DND-41 (cell line): ENCODE measurements at places on chromosomes 12 and 14.

DNA sequence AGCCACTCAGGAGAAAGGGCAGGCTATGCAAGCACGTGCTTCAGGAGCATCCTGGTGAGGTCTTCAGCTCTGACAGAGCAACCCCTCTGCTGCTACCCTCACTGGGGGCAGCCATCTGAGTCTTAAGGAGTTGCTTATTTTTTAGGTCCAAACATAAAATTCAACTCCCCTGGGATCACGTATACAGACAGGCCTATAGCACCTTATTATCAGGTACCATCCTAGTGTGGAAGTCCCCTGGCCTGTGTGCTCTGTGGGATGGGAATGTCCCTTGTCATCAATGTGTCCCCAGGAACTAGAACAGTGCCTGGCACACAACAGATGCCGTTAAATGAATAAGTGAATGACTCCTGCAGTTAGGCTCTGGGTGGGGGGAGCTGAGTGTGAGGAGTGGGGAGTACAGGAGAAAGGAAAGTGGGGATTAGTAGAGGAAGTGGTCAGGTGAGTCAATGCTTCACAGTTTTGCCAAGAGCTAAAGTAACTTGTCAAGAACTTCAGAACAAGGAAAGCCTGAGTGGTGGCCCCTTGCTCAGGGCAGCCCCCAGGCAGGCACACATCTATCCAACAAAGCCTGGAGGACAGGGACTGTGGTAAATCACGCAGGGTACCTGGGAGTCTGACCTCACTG is 33.5 kb downstream of the DAD1 start:
- DNase-seq: peak; percentile 60

DNA sequence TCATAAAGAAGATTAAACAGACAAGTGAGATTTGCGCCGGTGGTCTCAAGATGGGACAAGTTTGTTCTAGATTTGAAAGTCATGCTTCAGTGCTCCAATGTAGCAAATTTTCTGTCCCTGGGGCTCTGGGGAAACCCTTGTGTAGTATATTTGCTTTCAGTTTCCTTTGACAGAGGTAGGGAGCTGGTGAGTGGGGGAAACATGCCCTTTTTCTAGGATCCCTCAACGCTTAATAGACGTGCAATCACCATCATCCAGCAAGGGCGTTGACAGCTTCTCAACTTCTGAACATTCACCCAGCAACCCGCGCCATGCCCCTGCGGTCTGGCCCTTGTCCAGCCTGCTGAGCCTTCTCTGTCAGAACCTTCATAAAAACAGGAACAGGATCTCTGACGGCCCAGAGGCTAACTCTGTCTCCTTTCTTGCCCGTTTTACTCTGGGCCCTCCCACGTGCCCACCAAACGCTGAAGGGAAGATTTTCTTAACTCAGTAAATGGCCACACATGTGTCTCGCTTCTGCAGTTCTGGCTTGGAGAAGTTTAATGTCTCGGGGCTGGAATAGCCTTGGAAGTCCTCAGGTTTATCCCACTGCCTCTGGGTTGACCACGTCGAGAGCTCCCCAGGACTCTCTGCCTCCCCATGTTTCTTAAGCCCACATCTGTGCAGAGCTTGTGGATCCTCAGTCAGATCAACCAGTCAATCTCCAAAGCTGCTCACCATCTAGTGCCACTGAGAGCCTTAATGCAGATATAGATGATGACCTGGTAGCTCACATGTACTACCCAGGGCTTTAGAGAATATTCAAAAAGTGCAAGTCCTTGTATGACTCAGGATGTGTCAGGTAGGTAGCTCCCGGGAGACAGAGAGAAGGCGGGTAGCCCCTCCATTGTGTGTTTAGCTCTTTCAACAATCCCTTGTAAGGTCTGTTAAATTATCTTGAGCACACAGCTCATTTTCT is 58.1 kb upstream of the CCND2 start:
- no peak for DNase-seq

DNA sequence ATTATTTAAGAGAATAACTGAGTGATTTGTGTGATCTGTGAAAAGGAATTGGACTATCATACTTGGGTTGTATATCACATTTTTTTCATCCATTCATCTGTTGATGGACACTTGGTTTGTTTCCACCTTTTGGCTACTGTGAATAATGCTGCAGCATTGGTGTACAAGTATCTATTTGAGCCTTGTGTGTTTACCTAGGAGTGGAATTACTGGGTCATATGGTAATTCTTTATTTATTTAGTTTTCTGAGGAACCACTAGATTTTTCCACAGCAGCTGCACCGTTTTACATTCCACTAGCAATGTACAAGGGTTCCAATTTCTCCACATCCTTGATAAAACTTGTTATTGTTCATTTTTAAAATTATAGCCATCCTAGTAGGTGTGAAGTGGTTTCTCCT is 56.1 kb downstream of the APAF1 start:
- DNase-seq: no peak

- no peak for DNase-seq
Observed at GRCh38 chr12:79067977-79068376, 203.4 kb downstream of the SYT1 start.

DNA sequence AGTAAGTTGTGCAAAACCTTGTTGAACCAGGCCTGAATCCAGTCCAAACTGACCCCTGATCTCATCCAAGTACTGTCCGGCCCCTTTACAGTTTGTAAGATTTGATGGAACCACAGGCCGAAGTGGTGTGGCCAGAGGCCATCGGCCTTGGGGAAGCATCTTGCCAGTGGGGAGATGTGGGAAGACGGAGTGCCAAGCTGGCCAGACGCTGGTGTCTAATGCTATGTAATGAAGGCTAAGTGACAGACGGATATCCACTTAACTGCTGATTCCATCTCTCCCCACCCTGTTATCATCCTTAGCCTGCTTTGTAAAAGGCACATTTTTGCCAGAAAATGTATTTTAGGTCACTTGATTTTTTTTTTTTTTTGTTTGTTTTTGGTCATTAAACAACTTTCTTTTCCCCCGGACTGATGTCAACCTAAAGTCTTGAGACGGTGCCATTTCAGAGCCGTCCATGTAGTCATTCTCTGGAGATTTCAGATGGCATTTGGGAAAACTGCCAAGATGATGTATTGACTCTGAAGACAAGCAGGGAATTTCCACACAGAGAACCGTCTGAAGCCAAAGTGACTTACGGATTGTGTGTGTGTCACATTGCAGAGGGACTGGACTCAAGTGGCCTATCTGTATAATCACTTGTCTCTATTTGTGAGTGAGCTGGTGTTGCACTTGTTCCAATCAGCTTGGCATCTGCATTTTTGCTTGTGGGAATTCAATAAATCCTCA is 86.5 kb upstream of the MANSC4 start:
- DNase-seq: no peak

DNA sequence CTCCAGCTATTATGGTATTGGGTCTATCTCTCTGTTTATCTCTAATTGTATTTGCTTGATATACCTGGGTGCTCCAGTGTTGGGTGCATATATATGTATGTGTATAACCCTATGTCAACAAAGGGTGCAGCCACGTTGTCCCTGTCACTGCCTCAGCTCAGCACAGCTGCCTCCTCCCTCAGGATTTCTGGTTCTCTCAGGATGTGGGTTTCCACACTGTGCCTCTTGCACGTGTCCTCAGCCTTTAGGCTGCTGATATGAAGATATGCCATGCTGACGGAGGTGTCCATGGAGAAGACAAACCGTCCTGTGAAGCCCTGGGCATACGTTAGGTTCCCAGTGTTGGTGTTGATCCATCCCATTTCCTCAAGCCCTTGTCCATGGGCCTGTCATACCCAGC is 791.2 kb downstream of the TMEM121 start:
- DNase-seq: peak; percentile 77

- no peak for DNase-seq
Observed at GRCh38 chr12:98513379-98514322, 1.7 kb upstream of the TMPO start.

GRCh38 chr12:19462406-19462805 is 23.1 kb downstream of the AEBP2 start:
- no peak for DNase-seq

GRCh38 chr14:76581592-76581991 is 179.7 kb upstream of the VASH1 start:
- DNase-seq: no peak

DNA sequence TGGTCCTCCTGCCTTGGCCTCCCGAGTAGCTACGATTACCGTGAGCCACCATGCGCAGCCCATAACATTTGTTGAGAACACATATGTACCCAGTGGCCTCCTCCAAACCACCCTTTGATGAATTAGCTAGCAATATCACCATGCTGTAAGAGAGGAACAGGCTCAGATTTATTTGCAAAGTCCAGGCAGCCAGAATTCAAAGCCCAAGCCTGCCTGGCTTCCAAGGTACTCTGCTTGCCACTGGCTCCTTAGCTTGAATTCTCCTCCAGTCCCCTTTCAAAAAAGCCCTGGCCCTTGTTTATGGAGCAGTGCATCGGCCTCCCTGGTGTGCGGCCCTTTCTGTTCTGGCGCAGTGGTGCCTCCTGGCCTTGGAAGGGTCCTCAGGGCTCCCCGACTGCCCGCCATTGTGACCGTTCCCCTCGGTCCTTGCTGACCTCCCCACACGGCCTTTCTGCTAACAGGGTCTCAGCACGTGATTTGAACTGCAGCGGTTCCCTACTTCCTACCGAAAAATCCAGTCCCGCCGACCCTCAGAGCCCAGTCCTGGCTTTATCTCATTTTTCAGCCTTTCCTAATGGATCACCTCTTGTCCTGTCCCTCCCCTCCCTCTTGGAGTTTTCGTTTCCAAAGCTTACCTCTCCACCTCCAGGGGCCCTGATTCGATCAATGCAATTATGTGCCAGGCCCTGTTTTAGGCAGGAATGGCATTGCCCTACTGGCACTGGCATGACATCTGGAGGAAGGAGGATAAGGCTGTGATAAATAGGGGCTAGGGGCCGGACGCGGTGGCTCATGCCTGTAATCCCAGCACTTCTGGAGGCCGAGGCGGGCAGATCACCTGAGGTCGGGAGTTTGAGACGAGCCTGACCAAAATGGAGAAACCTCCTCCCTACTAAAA is 22.0 kb downstream of the SLC25A29 start:
- no peak for DNase-seq

GRCh38 chr14:61051051-61051450 is 70.0 kb downstream of the SLC38A6 start:
- DNase-seq: no peak

- no peak for DNase-seq
Observed at GRCh38 chr12:69262264-69262974, 23.1 kb downstream of the CPSF6 start.

GRCh38 chr12:114747012-114747858 is 63.3 kb upstream of the TBX3 start:
- DNase-seq: no peak

DNA sequence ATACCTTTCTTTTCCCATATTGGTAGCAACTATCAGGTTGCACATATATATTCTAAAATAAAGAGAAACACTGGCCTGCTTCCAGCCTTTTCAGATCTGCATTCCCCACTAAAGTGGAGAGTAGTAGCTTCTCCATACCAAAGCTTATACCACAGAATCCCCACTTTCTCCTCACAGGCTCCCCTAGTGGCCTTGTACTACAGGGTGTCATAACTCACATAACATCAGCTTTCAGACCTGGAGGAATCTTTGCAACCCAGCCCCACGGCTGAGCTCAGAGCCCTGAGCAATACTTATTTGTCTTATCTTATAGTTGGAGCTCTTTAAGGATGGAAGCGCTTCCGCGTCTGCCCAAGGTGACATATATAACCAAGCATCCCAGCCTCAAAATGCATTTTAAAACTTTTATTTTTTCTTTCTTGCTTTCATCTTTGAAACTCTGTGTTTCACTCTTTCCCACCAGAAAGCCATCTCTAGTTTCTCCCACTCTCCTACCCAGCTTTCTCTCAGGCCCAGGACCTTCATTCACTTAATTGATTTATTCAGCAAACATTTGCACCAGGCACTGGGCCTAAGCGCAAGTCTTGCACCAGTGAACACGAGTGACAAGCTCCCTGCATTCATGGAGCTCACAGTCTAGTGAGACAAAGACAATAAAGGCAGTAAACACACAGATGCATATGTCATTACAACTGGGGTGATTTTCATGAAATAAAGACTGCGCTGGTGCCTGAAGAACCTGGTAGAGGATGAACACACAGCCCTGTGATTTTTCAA is 254.7 kb downstream of the IPO8 start:
- DNase-seq: no peak

DNA sequence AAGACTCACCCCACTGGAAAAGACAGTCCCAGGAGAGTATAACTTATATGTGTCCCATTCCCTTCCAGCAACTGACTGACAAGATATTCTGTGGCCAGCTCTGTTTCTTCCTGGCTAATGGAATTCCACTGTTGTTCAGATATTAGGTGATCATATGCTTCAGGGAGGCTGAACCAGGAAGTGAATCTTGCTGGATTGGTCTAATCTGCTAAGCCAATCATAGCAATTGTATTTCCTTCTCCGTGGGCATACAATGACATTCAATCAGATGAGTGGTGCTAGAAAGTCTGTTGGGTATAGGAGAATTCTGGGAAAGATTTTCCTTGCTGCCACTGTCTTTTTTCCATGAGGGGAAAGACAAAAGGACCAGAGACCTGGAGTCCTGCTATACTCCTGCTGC is 12.1 kb downstream of the PYGL start:
- DNase-seq: no peak

DNA sequence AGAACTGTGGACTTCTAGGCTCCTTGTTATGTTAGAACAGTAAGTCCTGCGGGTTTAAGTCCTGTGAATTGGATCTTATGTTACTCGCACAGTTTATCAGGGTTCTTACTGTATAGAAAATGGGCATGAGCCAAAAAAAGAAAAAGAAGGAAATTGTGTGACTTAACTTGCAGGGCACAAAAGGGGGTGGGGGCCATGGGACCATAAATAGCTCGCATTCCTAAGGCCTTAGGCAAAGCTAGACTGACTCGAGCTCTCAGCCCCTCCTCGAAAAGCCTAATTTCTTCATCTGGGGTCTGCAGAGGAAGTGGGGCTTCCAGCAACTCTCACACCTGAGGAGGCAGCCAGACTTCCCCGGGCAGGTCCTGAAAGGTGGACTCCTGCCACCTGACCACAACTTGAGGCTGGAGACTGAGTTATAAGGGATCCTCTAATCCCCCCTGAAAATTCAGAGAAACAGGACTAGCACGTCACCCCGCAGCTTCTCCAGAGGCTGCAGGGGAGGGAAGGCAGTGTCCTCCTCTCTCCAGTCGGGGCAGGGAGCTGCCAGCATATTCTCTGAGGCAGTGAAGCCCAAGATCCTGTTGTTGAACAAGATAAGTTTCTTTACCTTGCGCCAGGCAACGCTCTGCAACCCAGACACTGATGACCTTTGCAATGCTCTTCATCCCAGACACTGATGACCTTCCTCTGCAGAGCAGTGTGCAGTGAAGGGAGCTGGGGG is 280.5 kb downstream of the PCNX1 start:
- no peak for DNase-seq

- DNase-seq: no peak
Observed at GRCh38 chr12:130424858-130425697, 87.4 kb downstream of the PIWIL1 start.

- DNase-seq: no peak
Observed at GRCh38 chr12:65022960-65023359, 98.1 kb downstream of the WIF1 start.

DNA sequence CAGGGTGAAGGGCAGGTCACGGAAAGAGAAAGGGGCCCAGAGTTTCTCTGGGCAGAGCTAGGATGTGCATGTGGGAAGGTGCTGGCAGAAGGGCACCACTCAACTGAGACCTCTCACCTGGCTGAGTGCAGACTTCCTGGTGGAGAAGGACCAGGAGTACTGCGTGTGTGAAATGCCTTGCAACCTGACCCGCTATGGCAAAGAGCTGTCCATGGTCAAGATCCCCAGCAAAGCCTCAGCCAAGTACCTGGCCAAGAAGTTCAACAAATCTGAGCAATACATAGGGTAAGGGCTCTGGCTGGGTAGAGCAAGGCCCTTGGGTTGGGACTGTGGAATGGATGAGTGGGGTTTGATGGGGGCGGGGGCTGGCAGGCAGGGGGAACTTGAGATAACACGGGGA is 5.4 kb upstream of the SMARCD1 start:
- DNase-seq: no peak

- no peak for DNase-seq
Observed at GRCh38 chr14:54299410-54300363, 97.1 kb upstream of the CDKN3 start.
